GM12878 (cell line): ENCODE measurements at places on chromosomes 2 and 18. TPM values are rescaled to one million over a fixed set of nuclear protein-coding genes. Genes with fewer than 3 reads are reported as not detected.

- peak; percentile 20 for DNase-seq
- H3K36me3 ChIP-seq, result peaks cover 5% of the 10 kb centered on the region
- H3K4me3 ChIP-seq, result no peak overlapping the region
- H3K27me3 ChIP-seq, result no peaks in the 10 kb centered on the region
- peaks cover 8% of the 10 kb centered on the region; the same call in 1 of the 2 replicates for H3K4me1 ChIP-seq
- no peak overlapping the region for H3K27ac ChIP-seq
Measured at GRCh38 chr2:215332872-215333595, 21.2 kb downstream of the ATIC start.

DNA sequence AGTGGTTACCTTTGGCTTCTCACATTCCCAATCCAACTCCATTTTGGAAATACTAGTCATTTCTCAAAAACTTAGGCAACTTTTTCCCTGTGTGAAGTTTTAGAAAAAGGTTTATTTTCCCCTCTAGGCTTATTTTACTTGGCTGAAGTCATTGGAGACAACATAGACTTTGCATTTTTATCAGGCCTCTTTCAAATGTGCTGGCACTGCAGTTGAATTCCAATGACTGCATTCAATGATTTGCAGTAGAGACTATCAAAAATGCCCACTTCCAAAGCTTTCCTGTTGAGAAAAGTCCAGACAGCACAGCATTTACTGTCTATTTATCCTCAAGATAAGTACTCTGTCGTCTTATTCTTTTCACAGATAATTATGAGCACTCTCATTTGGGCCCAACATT lies 70.1 kb downstream of the ONECUT2 start:
- H3K27me3 ChIP-seq, result no peaks in the 10 kb centered on the region; the same call in 1 of the 2 replicates
- H3K4me3 ChIP-seq, result no peak overlapping the region
- no peaks in the 10 kb centered on the region for H3K36me3 ChIP-seq
- H3K27ac ChIP-seq, result no peak overlapping the region

The ADD2 gene
- 0.08 and 0.19 TPM in 2 replicates for total RNA-seq

GRCh38 chr18:47876813-47877212 lies 53.6 kb downstream of the SMAD2 start:
- DNase-seq, result no peak
- no peaks in the 10 kb centered on the region for H3K27me3 ChIP-seq
- peaks cover 2% of the 10 kb centered on the region for H3K36me3 ChIP-seq

DNA sequence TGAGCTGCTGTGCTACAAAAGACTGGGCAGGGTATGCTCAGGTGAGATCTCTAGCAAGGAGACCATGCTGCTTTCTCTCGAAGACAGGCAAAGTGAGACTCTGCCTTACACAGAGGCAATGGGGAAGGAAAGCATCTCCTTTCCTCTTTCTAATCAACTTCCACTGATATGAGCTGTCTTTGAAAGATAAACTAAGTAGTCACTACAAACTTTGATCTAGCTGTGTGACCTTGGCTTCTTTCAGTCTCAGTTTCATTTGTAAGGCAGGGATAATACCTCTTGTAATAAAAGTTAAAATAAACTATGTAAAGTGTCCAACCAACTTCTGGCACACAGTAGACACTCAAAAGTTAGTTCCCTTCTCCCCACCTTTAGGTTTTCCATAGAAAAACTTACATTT lies 7.5 kb downstream of the CCDC93 start:
- no peak overlapping the region for H3K4me3 ChIP-seq
- peaks cover 11% of the 10 kb centered on the region for H3K36me3 ChIP-seq
- no peaks in the 10 kb centered on the region for H3K27me3 ChIP-seq
- H3K4me1 ChIP-seq, result no peaks in the 10 kb centered on the region; the same call in 1 of the 2 replicates

- no peak overlapping the region for H3K4me3 ChIP-seq
- no peaks in the 10 kb centered on the region for H3K4me1 ChIP-seq
- H3K36me3 ChIP-seq, result no peaks in the 10 kb centered on the region
- H3K27me3 ChIP-seq, result no peaks in the 10 kb centered on the region
- H3K27ac ChIP-seq, result no peak overlapping the region
Measured at GRCh38 chr2:168293766-168294165, 46.4 kb upstream of the STK39 start.

- H3K27me3 ChIP-seq, result no peaks in the 10 kb centered on the region
- no peak overlapping the region for H3K4me3 ChIP-seq
- DNase-seq, result no peak
- no peaks in the 10 kb centered on the region for H3K4me1 ChIP-seq
- H3K27ac ChIP-seq, result no peak overlapping the region
- H3K36me3 ChIP-seq, result no peaks in the 10 kb centered on the region
Measured at GRCh38 chr2:168802859-168803725, 655 bp downstream of the NOSTRIN start.

The SALL3 gene
- 0.10 TPM in 1 of 2 replicates, not detected in the other for total RNA-seq

- no peak for DNase-seq
- peaks cover 8% of the 10 kb centered on the region for H3K4me1 ChIP-seq
- H3K27ac ChIP-seq, result no peak overlapping the region
- no peaks in the 10 kb centered on the region for H3K27me3 ChIP-seq
Measured at GRCh38 chr2:85988914-85989270, 100.1 kb upstream of the ST3GAL5 start.

The AMER3 gene
- total RNA-seq, result not detected in 2 replicates

- H3K4me3 ChIP-seq, result no peak overlapping the region
- peak; percentile 36 for DNase-seq
- H3K36me3 ChIP-seq, result no peaks in the 10 kb centered on the region
- no peak overlapping the region for H3K27ac ChIP-seq
Measured at GRCh38 chr2:174036825-174037224, 71.7 kb upstream of the SP3 start.

The SERPINB13 gene
- not detected in 2 replicates for total RNA-seq

GRCh38 chr2:1802046-1802445 lies 57.7 kb upstream of the PXDN start:
- H3K36me3 ChIP-seq, result no peaks in the 10 kb centered on the region
- H3K27me3 ChIP-seq, result no peaks in the 10 kb centered on the region
- H3K27ac ChIP-seq, result no peak overlapping the region
- DNase-seq, result no peak
- no peaks in the 10 kb centered on the region for H3K4me1 ChIP-seq

The CHAC2 gene
- total RNA-seq, result 14.1 and 16.0 TPM in 2 replicates

The FOXD4L1 gene
- total RNA-seq, result 0.16 TPM in 1 of 2 replicates, not detected in the other
